ENCODE measurements at places on chromosomes 4 and X.
A peak's percentile ranks its signal among the peaks of the same experiment; 100 is the strongest.

DNA sequence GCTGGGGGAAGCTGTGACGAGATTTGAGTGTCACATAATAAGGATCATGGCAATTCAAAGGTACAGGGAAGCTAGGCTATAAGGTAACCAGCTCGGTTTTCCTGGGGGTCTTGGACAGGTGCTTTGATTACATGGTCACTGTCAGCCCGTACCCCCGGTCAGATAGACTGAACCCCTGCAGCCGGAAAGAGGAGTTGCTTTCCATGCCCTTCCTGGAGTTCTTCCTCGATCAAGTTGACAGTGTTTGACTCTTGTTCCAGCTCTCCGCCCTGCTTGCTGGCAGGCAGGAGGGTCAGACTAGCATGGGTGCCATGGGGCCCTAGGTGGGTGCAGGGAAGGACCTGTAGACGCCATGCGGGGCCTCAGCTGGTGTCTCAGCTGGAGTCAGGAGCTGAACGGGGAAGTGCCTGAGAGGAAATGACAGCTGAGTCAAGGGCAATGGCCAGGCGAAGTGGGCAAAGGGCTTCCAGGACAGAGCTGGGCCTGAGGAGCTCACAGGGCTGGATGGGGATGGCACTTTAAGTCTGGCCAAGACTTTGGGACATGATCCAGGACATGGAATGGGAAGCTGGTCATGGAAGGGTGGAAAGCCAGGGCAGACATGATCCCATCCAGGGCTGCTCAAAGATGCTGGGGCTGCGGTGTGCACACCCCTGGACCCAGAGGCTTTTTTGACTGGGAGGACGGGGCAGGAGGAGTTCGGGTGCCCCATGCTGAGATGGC lies 1.6 kb downstream of the TMEM187 start:
- no peak for DNase-seq

GRCh38 chr4:65344278-65344825 lies 325.9 kb downstream of the EPHA5 start:
- DNase-seq = no peak

DNA sequence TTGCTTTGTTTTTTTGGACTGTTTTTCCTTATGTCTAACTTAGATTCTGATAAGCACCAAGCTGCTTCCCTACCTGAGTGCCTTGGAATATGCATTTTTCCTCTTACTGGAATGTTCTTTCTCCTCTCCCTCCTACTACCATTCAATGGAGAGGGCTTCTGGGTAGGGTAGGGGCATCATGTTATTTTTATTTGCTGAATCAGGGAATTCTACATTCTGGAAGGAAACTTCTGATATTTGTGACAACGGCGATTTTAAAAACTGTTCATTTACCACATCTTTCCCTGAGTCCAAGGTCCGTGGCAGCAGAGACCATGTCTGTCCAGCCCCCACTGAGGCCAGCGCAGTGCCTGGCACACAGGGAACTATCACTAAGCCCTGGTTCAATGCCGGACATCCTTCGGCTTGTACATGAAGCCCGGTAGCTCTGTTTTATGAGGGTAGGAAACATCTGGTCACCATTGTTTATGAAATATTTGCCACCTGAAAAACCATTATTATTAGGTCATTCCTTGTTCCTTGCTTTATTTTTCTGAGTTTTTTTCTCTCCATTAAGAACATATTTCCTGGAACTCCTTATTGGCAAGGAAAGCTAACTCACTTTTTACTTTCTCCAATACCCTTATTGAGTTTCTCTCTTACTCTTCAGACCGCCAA lies 57.0 kb downstream of the PALLD start:
- DNase-seq = no peak

GRCh38 chrX:41960142-41960541 lies 36.8 kb upstream of the CASK start:
- no peak for DNase-seq

DNA sequence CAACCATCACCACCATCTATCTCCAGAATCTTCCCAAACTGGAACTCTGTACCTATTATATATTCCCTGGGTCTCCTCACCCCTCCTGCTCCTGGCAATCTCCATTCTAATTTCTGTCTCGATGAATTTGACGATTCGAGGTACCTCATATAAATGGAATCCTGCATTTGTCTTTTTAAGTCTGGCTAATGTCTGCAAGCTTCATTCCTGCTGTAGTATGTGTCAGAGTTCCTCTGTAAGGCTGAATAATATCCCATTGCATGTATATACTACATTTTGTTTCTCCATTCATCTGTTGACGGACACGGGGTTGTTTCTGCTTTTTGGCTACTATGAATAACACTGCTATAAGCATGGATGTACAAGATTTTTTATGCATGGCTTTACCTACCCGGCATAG lies 19.5 kb downstream of the PRKG2 start:
- DNase-seq = no peak

DNA sequence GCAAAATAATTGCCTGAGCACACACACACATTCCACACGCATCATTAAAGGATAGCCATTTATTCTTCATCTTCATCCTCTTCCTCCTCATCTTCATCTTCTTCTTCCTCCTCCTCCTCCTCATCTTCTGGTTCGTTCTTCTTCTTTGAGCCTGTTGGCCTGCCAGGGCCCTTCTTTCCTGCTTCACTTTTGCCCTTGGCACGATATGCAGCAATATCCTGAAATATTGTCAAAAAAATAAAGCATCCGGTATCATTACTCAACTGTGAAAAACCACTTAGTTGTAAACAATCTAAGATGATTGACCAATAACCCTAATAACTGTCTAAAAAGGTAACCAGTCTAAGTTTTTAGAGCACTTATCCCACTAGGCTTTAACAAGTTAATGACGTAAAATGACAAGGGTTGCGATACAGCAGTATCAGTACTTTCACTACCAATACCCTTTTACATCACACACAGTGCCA lies 2.1 kb downstream of the HMGB2 start:
- no peak for DNase-seq

GRCh38 chr4:175970724-175971123 lies 94.9 kb upstream of the WDR17 start:
- DNase-seq = no peak

DNA sequence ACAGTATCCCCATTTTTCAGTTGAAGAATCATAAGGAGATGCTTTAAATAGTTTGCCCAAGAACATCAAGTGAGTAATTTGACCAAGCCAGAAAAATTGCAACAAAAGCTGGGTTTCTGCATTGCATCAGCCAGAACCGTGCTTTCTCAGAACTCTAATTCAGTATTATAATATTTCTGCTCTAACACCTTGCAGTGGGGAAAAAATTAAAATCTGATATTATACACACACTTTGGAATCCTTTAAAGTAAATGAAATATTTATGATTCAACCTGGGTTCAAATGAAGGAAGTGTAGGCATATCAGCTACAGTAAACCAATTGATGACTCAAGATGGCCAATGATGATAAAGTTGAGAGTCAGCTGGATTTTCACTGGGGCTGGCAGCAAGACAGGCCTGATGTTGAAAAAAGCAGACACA lies 387.6 kb upstream of the ZFP42 start:
- no peak for DNase-seq

- no peak for DNase-seq
These were observed 46.9 kb upstream of the F8A3 start for GRCh38 chrX:155505296-155505695.

GRCh38 chr4:152896811-152897210 lies 39.3 kb upstream of the FHDC1 start:
- peak; percentile 47 for DNase-seq

DNA sequence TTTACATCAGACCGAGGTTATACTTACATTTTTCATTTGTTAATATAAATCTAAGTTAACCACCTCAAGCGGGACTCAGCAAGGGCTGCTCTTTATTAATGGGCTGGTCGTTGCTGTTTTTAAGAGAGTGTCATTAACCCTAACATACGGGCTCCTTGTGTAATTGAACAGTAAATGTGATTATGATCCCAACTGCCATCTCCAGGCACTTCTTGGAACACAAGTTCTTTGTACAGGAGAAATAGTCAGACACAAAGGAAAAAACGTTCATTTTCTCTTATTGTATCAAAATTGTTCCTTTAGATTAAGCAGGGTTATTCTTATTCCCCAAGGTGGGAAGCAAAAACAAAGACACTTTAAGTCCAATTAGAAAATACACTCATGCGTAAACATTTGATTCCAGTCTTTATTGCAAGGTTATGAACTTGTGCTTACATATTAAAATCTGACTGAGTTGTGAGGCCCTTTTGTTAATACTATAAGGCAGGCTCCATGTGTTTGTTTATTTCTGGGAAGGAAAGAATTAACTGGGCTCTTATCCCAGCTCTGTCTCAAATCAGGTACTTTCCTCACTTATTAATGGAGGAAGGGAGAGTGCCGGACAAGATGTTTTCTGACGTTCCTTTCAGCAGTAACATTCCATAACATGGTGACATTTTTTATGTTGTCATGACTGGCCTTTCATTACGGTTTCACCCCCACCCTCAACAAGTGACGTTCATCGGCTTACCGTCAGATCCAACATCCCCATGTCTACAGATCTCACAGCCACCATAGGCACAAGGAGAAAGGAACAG lies 95.9 kb downstream of the RASL11B start:
- no peak for DNase-seq

GRCh38 chr4:123706973-123707372 lies 310.4 kb downstream of the SPRY1 start:
- DNase-seq = peak; percentile 31

DNA sequence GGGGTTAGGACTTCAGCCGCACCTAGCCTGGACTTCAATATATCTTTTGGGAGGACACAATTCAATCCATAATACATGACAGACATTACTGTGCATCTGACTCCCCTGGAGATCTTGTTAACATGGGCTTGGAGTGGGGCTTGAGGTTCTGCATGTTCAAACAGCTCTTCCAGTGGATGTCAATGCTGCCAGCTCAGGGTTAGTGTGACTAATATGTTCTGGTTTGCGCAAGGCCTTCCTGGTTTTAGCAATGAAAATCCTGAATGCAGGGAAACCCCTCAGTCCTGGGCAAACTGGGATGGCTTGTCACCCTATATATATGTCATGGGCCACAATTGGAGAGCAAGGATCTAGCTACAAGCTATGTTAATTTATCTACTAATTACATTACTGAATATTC lies 2.7 kb upstream of the TSPAN7 start:
- DNase-seq = no peak

DNA sequence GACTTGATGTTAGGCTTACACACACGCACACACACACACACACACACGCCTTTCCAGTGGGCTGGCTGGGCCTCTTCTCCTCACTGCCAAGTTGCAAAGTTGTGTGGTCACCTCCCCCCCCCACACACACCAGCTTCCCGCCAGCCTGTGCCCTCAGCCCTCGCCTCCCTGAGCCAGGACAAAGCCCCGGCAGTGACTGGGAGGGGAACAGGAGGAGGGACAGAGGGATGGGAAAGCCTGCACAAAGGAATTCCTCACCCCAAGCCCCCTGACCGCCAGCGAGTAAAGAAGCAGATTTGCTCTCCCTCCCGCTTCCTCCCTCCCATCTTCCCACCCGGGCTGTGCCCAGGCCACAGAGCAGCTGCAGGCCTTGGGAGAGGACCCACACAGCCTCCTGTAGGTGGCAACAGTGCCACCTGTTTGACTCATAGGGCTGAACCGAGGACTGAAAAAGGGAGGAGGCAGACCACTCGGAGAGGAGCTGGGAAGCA lies at the start of gene GDPD2:
GDPD2 (plus strand) TSS at position 464 of the 491 bp plus-strand sequence. CDS start 1,671 bp downstream, outside the sequence.
- DNase-seq = peak; percentile 49

- DNase-seq = no peak
These were observed 233.3 kb upstream of the EDNRA start for GRCh38 chr4:147247579-147247978.

- peak; percentile 38 for DNase-seq
These were observed 52.4 kb downstream of the SCFD2 start for GRCh38 chr4:53313510-53313909.

DNA sequence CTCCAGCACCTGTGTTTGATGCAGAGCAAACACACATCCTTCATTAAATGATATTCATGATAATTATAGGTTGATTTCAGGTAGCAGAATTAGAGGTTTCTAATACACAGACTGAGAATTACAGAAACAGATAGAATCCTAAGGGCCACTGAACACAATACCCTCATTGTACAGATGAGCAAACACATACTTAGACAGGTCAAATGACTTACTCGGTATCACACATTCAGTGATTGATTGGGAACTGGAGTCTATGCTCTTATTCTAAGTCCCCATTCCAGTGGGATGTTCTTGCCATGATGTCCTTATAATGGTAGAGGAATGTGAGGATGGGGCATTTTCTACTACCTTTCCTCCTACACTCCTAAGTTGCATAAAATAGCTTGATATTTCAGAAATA lies 70.8 kb downstream of the DCAF8L1 start:
- no peak for DNase-seq

- no peak for DNase-seq
These were observed 16.6 kb downstream of the SAT1 start for GRCh38 chrX:23799469-23800065.

DNA sequence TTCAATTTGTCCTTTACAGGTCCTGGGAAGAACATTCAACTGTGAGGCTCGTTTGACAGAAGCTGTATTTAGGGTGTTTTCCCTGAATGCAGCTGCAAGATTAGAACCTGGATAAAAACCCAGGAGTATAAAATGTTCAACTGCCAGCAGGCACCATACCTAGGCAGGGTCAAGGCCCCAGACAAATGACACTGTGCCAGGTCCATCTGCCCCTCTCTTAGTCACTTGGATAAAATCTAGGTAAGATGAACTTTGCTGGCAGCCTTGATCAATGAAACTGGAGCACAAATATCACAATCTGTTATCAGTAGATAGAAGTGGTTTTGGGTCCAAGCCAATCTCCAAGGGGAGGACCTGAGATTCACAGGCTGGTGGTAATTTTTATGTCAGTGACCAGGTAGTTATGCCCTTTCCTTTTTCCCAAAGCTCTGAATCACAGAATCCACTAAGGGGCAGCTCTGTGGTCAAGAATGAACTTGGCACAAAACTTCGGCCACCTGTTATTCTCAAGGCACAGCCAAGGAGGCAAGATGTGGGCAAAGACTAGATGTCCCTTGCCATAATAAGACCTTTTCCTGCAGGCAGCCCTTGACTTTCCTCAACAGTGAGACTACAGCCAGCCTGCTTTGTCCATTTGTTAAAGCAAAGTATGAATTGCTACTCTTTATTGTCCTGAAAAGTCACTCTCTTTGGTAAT lies 501.0 kb downstream of the PPARGC1A start:
- peak; percentile 10 for DNase-seq

DNA sequence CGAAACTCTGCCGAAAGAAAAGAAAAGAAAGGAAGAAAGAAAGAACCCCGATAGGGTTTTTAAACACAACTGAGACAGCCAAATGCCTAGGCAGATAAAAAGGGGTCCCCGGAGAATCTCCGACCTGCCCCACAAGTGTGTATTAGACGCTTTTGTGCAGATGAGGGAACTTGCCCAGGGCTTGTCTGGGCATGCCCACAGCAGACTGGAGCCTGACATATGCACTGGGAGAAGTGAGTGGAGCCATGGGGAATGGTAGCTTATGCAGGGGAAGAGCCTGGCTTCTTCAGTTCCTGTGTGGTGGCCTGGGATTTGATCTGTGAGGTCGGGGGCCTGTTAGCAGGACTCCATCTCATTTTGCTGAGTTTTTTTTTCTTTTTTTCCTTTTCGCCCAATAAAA lies 199.0 kb downstream of the GPC3 start:
- no peak for DNase-seq

- no peak for DNase-seq
These were observed 92.7 kb downstream of the STIM2 start for GRCh38 chr4:26953366-26953765.

- DNase-seq = no peak
These were observed 35.3 kb upstream of the ACSL1 start for GRCh38 chr4:184861047-184861446.
